ENCODE measurements at places on chromosomes 5 and 9. TPM values are rescaled to one million over a fixed set of nuclear protein-coding genes. Genes with fewer than 3 reads are reported as not detected.

The SOHLH1 gene
- total RNA-seq, result not detected

The ARID3C gene
- total RNA-seq, result 0.45 TPM

DNA sequence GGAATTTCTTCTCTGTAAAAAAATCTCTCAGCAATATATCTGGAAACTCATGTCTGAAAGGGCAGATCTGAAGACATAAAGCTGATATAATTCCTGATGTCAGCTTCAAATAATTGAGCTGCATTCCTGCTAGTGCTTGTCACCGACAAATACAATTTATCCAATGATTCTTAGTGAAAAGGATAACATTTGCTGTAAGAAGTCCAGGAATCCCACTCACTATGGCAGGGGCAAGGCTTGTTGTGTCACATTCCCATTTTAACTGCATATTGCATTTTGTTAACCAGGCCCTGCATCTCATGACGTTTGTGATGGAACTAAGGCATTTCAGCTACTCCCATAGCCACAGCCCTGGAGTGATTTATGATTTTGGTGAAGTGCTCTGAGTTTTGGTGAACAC, 160.1 kb upstream of the DAB2 start:
- DNase-seq, result no peak

DNA sequence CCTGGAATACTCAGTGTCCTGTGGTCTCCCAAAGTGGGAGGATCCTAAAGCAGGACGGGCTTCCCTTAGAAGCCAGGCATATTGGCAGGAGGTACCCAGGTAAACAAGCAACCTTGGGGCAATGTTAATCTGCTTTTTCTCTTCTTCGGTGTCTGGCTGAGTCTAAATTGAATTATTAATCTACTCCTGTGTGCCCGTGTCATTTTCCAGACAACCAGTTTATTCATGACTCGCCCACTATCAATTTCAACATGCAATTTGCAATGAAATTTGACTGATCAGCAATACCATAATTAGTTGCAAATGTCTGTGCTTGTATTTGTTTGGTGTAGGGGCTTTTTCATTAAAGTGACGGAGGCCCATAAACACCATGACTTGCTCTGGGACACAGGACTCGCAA, 32.9 kb upstream of the JADE2 start:
- DNase-seq, result no peak

DNA sequence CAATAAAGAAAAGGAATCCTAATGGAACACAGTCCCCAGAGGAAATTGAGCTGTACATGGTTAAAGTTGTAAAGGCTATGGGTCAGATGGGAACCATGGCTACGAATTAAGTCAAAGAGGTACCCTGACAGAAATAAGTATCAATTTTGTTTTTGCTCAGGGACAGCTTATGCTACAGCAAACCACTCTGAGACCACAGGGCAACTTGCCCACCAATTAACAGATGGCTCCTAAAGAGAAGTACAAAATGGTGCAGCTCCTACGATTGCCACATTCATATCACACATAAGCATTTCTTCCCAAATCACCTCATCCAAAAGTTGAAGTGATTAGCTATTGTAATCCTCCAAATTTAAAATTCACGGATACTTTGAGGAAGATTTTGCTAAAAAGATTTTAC, 83.0 kb downstream of the ELAVL2 start:
- no peak for DNase-seq

GRCh38 chr9:97847474-97848214, 5.4 kb upstream of the FOXE1 start:
- no peak for DNase-seq

DNA sequence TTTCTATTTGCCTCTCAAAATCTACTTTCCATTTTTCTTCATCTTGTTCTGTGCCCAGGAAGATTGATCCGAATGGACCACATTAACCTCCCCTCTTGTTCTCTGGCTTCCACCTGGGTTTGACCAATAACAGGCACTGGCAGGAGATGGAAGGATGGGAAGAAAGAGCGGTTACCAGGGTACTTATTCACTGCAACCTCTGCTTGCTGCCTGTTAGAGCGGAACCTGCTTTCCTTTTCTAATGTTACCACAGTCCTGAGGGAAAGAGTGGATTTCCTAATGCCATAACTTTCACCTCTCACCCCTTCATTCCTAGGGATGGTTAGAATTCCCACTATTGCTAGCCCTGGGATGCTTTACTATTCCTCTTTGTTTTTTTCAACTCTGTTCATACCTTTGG, 262.1 kb downstream of the RFX3 start:
- DNase-seq, result no peak

DNA sequence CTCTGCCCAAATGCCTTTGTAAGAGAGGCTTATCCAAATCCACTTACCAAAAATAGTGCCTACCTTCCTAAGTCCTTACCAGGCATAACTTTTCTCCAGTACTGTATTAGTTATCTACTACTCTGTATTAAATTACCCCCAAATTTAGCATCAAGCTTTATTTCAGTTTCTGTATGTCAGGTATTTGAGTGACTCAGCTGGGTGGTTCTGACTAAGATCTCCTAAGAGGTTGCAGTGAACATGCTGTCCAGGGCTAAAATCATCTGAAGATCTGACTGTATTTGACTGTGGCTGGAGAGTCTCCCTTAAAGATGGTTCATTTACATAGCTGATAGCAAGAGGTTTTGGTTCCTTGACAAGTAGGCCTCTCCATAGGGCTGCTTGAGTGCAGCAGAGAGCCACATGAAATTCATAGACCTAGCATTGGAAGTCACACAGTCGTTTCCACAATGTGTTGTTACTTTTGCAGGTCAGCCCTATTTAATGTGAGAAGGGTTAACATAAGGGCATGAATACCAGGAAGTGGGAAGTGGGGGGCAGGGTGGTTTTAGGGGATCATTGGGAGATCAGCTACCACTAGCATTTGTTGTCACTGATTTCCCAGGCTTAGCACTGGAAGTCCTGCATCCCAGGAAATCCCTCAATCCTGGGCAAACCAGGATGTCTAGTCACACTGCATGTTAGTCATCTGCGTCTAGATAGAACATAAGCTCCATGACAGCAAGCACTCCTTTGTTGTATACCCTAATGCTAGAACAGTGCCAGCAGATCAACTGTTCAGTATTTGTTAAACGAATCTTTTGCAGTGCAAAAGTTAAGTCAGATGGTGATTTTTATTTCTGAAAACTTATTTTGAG, 2.0 kb upstream of the ZNF622 start:
- DNase-seq, result peak; percentile 72

GRCh38 chr9:107049046-107049802, 186.3 kb downstream of the ZNF462 start:
- DNase-seq, result no peak

- DNase-seq, result no peak
Observed at GRCh38 chr9:90024409-90024808, 419.6 kb downstream of the GADD45G start.

DNA sequence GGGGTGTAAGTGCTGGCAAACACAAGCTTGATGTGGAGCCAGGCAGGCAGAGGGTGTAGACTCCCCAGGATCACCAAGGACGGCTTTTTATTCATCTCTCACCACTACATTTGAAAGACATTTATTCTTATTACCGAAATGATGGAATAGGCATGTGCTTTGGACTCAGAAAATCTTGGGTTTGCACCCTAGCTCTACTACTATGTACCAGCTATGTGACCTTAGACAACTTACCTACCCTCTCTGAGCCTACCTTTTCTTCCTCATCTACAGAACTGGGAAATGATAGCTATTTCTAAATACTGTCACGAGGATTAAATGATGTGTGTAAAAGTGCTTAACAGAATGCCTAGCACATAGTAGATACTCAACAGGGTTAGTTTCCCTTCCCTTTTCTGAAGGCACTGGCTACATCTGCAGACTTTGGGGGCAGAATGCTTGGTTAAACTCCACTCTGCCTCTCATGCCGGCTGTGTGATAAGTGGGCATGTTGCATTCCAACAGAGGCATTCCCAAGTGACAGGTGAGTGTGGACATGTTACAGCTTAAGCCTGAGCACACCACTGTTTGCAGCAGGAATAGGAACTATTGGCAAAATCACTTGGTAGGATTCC, 94.8 kb downstream of the SLC1A3 start:
- DNase-seq, result no peak

DNA sequence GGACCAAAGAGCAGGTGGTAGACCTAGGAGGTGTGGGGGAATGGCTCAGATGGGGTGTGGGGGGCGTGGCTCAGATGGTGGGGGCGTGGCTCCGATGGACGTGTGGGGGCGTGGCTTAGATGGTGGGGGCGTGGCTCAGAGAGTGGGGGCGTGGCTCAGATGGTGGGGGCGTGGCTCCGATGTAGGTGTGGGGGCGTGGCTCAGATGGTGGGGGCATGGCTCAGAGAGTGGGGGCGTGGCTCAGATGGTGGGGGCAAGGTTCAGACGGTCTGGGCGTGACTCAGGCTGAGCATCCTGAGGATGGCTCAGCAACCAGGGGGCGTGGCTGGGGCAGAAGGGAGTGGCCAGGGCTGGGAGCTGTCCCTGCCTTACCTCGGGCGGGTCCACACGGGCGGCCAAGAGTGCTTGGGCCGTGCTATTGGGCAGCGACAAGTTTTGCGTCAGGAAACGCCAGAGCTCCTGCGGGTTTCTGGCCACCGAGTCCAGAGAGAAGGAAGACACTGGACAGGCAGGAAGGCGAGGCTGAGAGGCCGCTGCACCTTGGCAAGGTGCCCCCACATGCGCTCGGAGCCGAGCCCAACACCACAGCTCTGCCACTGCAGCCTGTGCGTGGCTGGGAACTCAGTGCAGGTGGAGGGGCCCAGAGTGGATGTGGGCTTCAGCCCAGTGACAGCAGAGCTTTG, 5.9 kb downstream of the ABCA2 start:
- DNase-seq, result peak; percentile 53

- DNase-seq, result no peak
Observed at GRCh38 chr5:79692596-79692995, 3.0 kb downstream of the CMYA5 start.

GRCh38 chr5:53418409-53418808, 62.0 kb upstream of the FST start:
- no peak for DNase-seq

- no peak for DNase-seq
Observed at GRCh38 chr5:26610577-26610976, 427.8 kb downstream of the CDH9 start.

All from LHCN-M2 (cell line).